ENCODE measurements at places on chromosomes 3 and 15. TPM values are rescaled to one million over a fixed set of nuclear protein-coding genes. Genes with fewer than 3 reads are reported as not detected.

DNA sequence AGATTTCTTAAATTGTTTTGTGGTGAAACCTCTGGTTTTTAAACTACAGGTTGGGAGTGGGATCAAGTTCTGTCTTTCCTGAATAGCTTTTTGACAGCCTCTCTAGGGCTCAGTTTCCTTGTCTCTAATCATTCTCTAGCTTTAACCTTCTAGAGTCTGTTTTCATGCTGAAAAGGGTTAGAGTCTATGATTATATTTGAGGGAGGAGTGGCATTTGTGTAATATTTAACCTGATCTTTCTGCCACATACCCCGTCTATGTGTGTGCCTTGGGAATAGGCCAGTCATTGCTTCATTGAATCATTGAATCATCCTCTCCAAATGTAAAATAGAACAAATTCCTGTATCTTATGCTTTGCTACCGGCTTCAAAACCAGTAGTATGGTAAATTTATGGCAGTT lies 204.9 kb downstream of the KLHL25 start:
- DNase-seq, result no peak

- DNase-seq, result no peak
These were observed 3.0 kb upstream of the TJP1 start for GRCh38 chr15:29825227-29825626.

- DNase-seq, result no peak
These were observed 619.8 kb upstream of the ZNF717 start for GRCh38 chr3:76405196-76405595.

DNA sequence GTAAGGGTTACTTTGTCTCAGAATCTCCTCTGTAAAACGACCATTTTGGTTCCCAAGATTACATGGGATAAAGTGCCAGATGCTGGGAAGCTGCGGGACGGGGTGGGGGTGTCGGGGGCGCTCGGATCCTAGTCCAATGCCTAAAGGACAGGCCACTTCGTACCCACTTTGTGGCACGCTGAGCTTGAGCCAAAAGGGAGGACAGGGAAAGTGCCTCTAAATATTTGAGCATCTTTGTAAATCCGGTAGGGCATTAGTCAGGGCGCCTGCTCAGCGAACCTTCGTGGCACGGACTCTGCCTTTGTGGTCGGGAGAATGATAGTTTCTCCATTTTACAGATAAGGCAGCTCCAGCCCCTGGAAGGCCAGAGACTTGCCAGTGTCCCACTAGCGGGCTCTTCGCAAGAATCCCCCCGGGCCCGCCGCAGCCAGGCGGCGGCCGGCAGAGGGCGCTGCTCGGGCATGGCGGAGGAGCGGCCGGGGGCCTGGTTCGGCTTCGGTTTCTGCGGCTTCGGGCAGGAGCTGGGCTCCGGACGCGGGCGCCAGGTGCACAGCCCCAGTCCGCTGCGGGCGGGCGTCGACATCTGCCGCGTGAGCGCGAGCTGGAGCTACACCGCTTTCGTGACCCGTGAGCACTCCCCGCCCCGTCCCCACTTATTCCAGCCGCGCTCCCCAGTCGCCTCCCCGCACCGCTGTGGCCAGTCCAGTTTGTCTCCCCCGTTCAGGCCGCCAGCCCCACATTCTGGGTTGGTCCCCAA lies 1.8 kb downstream of the RCCD1 start:
- DNase-seq, result peak; percentile 96

ACP3 gene
- polyA plus RNA-seq, result 0.19 TPM

DUOXA1 gene
- polyA plus RNA-seq, result 0.02 TPM

TTLL13 gene
- 0.06 TPM for polyA plus RNA-seq

GRCh38 chr3:124584552-124585391 lies 145.5 kb upstream of the UMPS start:
- DNase-seq, result peak; percentile 91

DNA sequence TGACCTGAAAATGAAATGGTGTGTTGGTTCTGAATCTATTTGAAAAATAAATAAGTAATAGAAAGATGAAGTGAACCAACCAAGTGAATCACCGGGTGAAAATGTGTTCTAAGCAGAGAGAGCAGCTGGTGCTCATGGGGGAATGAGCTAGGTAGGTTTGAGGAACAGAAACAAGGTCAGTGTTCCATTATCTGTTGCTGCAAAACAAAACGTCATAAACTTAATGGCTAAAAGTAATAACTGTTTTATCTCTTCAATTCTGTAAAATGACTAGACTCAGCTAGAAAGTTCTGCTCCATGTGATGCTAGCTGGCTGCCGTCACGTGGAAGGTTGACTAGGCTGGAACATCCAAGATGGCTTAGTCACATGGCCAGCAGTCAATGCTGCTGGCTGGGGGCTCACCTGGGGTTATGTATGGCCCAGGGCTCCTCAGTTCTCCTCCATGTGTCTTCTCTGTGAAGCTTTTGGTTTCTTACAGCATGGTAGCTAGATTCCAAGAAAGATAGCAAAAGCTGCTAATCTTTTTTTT lies 13.3 kb upstream of the SH3BP5 start:
- no peak for DNase-seq

- peak; percentile 13 for DNase-seq
These were observed 36.2 kb downstream of the HDC start for GRCh38 chr15:50229336-50229735.

NANOGP8 gene
- polyA plus RNA-seq, result not detected

SMCO1 gene
- not detected for polyA plus RNA-seq

GRCh38 chr15:70212286-70212962 lies 114.7 kb upstream of the TLE3 start:
- DNase-seq, result no peak

DNA sequence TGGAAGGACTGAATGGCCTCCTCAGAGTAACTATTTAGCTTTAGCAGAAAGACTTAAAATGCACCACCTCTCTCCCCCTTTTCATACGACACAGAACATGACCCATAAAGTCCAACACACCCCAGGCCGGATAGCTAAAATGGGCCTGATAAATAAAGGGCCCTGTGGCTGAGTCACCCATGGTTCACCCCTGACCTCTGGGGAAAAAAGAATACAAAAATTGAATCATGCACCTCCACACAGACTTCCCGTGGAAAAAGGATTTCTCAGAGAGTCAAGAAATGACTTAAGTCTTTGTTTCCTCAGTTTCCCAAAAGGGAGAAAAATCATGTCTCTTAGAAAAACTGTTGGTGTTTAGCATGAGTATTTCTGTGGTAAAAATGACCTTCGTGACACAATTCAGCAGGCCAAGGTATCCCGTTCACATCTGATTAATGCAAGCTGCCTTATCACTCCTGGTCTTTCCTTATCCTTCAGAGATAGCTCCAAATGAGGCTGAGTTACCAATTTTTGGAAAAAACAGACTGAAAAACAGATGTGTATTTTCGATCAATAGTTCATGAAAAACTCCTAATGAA lies 34.0 kb upstream of the ARHGEF3 start:
- DNase-seq, result no peak

GRCh38 chr3:38097446-38098375 lies 39.2 kb downstream of the ACAA1 start:
- DNase-seq, result no peak

DNA sequence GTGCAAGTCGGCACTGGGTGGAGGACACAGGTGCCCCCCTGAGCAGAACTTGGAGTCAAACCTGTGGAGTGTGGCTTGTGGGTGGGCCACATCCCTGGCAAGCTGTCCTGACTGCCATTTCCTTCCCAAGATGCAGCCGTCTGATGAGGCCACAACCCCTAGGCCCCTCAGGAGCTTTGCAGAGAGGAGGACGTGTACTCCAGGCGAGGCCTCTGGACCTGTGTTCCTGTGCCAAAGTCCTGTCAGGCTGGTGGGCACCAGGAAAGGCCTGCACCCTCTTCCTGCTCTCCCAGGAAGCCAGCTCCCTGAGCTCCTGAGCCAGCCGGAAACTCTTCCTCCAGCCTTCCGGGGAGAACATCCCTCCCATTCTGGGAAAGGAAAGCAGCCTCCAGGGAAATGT lies 48.5 kb downstream of the CMTM6 start:
- no peak for DNase-seq

ITIH1 gene
- polyA plus RNA-seq, result not detected

- DNase-seq, result no peak
These were observed 66.1 kb downstream of the GLB1 start for GRCh38 chr3:33030802-33031201.

GOLGA8T gene
- 0.06 TPM for polyA plus RNA-seq

DNA sequence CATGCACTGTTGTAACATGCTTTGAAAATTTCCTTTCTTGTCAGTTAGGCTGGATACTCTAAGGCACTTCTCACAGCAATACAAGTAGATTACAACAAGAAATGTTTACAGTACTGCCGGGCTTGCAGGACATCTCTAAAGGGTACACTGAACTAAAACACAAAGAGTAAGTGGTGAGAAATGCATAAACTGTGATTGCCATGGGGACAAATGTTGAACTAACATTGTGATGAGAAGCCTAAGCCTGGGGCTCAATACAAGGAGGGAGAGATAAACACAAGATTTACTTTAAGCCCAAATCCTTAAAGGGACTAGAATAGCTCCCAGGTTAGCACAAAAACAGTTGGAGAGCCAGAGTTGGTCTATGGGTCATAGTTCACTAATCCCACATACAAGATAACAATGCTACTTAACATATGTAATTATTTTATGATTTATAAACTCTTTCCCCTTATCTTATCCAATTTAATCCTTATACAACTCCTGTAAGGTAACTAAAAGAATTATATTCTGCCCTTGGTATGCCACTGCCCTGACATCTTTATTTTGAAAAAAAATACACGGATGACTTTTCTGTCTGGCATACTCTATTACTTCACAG lies 126.9 kb downstream of the THRB start:
- DNase-seq, result no peak

DNA sequence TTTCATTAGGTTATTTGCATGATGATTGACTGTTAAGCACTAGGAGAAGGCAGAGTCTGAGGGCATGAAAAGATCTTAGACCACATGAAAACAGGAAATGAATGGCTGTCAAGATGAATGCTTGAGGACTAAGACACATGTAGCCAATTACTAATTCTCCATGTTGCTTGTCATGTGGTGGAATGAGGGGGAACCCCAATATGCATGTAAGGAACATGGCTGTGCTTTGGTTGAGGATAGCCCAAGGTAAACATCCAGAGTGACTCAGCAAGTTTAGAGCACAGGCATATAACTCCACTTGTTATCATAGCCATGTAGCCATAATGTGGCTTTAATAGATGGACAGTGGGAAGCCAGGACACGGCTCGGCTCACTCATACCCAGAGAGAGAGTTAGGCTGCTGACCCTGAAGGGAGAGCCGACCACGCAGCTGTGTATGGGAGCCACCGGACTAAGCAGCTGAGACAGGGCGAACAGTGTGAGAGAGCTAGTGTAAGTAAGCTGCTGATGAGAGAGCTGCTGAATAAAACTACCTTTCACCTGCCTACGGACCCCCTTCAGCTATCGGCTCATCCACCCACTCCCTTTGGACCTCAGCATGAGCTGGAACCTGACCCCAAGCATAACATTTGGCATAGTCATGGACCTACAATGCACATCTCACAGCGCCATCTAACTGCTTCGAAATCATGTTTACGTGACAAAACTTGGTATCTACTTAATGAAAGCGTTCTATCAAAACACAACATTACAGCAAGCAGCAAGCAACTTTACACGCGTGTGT lies 37.6 kb downstream of the ANO10 start:
- DNase-seq, result no peak

DNA sequence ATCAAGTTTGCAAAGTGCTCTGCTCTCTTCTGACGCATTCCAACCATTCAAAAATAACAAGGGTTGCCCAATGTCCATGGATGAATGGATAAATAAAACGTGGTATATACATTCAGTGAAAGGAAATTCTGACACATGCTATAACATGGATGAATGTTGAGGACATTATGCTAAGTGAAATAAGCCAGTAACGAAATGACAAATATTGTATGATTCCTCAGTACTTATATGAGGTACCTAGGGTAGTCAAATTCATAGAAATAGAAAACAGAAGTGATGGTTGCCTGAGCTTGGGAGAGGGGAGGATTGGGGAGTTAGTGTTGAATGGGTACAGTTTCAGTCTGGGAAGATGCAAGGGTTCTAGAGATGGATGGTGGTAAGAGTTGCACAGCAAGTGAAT lies 33.9 kb downstream of the SH3BP5 start:
- no peak for DNase-seq

OSBPL10 gene
- 0.12 TPM for polyA plus RNA-seq

DNA sequence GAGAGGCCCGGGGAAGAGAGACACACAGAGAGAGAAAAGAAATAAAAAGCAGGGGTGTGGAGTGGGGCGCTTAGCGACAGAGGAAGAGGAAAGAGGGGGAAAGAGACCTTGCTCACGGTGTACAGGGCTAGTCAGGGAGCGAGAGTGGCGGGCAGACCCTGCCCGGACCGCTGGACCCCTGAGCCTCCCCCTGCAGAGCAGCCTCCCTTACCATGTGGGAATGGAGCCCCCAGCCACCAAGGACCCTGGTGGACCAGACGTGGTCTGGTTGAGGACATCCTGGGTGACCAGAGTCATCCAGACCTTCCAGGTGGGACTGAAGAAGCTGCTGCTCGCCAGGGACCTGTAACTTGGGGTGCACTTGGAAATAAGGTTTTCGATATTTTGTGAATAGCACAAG lies 129.6 kb downstream of the CHSY1 start:
- DNase-seq, result no peak

HRH1 gene
- 7.7 TPM for polyA plus RNA-seq

- DNase-seq, result no peak
These were observed 14.4 kb downstream of the CHST13 start for GRCh38 chr3:126538316-126538715.

- no peak for DNase-seq
These were observed 181.0 kb upstream of the RASGRP1 start for GRCh38 chr15:38745626-38746025.

- no peak for DNase-seq
These were observed 21.4 kb downstream of the CHDH start for GRCh38 chr3:53824795-53825194.

HCN4 gene
- polyA plus RNA-seq, result not detected

PARP16 gene
- polyA plus RNA-seq, result 6.5 TPM

CASR gene
- polyA plus RNA-seq, result not detected

DNA sequence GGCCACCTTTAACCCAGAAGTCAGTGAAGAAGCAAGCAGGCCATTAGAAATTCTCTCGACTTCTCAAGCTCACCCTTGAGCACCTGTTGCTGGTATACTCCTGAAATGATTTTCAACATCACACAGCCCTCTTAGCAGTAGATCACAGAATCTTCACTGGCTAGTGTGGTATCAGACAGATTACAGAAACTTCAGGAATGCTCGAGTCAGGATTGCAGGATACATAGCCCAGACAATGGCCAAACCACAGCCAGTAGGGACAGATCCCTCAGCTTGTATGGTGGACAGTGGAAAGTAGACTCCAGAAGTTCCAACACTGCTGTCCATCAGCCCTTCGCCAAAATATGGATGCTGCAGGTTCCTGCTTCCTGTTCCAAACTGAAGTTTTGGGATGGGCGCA lies 4.5 kb upstream of the KLHL40 start:
- DNase-seq, result no peak

DNA sequence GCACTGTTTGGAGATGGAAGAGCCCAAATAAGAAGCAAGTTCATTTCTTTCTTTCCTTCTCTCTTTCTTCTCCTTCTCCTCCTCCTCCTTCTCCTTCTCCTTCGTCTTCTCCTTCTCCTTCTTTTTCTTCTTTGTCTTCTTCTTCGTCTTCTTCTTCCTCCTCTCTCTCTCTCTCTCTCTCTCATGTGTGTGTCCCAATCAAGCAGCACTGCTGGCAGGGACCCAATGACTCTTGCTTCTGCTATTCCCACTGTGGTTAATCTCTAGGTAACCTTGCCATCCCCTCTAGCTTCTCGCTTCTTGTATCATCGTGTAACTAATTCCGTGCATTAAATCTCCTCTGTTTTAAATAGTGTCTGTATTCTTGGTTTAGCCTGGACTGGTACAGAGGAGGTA lies 26.1 kb upstream of the ZNF280D start:
- no peak for DNase-seq

All from SK-N-SH (cell line).